ENCODE measurements at places on chromosomes 16 and 17.
A peak's percentile ranks its signal among the peaks of the same experiment; 100 is the strongest.

DNA sequence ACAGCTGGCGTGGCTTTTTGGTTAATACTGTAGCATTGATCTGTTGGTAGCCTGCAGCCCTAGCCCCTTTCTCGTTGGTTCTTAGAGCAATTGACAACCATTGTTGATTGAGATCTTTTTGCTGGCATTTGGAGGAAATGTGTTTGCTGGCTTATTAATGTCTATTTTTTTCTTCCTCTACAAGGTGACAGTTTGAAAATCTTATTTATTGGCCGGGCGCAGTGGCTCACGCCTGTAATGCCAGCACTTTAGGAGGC, 1.8 kb downstream of the ATXN2L start:
- H3K27ac ChIP-seq, result peak overlapping the region; percentile 99
- peaks cover 25% of the 10 kb centered on the region for H3K36me3 ChIP-seq
- no peaks in the 10 kb centered on the region for H3K27me3 ChIP-seq
- H3K4me3 ChIP-seq, result peak overlapping the region; percentile 100

- H3K27ac ChIP-seq, result no peak overlapping the region
- DNase-seq, result no peak
- no peaks in the 10 kb centered on the region for H3K36me3 ChIP-seq
- H3K4me1 ChIP-seq, result peaks cover 34% of the 10 kb centered on the region
- no peaks in the 10 kb centered on the region for H3K27me3 ChIP-seq
Observed at GRCh38 chr16:66189951-66190350, 176.5 kb upstream of the CDH5 start.

GRCh38 chr17:8841844-8842243, 25.6 kb downstream of the PIK3R6 start:
- no peaks in the 10 kb centered on the region for H3K36me3 ChIP-seq
- H3K4me3 ChIP-seq, result no peak overlapping the region
- H3K4me1 ChIP-seq, result peaks cover 10% of the 10 kb centered on the region
- H3K27me3 ChIP-seq, result peaks cover 11% of the 10 kb centered on the region

GRCh38 chr16:85262558-85263238, 150.4 kb upstream of the CIBAR2 start:
- no peak overlapping the region for H3K4me3 ChIP-seq
- H3K27me3 ChIP-seq, result peaks cover 8% of the 10 kb centered on the region
- peaks cover 35% of the 10 kb centered on the region for H3K4me1 ChIP-seq
- no peak overlapping the region for H3K27ac ChIP-seq
- no peaks in the 10 kb centered on the region for H3K36me3 ChIP-seq
- DNase-seq, result no peak

DNA sequence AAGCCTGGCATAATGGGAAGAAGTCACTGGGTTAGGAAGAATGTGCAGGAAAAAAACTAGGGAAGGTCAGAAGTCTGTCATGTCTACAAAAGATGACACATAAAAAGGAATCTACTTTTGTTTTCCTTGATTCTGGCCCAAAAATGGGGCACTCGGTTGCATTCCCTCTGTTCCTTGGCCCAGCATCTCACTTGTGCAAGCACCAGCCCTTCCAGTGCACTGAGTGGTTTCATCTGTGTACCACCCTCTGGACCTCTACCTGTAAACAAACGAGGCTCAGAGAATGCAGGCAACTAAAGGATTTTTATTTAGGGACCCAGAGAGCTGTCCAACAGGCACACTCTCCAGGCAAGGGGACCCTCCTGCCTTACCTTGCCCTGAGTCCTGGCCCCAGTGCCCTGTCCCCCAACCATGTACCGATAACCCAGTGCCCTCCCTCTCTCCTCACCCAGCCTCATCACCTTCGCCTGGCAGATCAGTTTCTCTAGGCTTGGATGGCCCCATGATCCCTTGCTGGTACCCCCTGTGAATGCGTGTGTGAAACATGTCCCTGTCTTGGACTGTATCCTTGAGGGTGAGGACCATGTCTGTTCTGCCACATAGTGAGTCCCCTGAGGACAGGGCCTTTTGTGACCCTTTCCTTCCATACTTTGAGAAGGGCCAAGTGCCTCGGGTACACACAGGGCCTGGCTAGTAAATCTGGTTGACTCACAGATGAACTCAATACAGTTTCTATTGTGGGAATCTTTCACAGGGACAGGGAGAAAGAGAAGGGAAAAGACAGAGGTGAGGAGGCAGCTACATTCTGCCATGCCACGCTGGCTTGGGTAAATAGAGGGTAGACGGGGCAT, 13.3 kb downstream of the NXPH3 start:
- peak; percentile 36 for DNase-seq
- no peaks in the 10 kb centered on the region for H3K27me3 ChIP-seq
- no peak overlapping the region for H3K27ac ChIP-seq
- peaks cover 5% of the 10 kb centered on the region for H3K4me1 ChIP-seq
- H3K4me3 ChIP-seq, result no peak overlapping the region

DNA sequence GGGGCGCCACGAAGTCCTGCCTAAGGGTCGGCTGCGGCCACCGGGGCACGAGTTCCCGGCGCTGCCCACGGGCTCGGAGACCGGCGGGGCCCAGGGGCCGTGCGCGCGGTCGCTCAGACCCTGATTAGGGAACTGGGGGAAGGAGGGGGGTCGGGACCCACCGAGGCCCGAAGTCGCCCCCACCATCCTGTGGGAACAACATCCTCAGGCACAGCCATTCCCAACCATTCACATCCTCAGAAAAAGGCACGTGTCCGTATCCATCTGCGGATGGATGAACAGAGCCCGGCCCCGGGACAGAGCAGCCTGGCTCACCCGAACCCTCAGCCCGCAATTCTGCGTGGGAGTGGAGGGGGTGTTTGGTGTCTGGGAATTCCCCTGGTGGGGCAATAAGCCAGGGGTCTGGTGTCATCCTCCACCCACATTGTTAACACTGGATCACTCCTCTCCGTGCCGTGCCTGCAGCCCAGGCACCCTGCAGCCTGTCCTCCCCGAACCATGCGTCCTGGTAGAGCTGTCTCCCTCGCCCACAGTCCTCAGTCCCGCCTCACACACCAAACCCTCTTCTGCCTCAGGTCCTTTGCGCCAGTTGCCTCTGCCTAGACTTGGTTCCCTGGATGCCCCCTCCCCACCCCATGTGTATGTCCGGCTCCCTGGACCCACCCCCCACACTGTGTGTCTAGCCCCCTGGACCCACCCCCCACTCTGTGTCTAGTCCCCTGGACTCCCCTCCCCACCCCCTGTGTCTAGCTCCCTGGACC, 789 bp upstream of the CCDC57 start:
- peak overlapping the region; percentile 84 for H3K4me3 ChIP-seq
- no peaks in the 10 kb centered on the region for H3K4me1 ChIP-seq
- no peak for DNase-seq
- H3K27ac ChIP-seq, result peak overlapping the region; percentile 58
- H3K36me3 ChIP-seq, result no peaks in the 10 kb centered on the region
- no peaks in the 10 kb centered on the region for H3K27me3 ChIP-seq

GRCh38 chr17:17408236-17408794, 68.5 kb upstream of the MED9 start:
- peaks cover 27% of the 10 kb centered on the region for H3K27me3 ChIP-seq
- peaks cover 7% of the 10 kb centered on the region for H3K4me1 ChIP-seq
- H3K27ac ChIP-seq, result no peak overlapping the region
- no peak for DNase-seq

DNA sequence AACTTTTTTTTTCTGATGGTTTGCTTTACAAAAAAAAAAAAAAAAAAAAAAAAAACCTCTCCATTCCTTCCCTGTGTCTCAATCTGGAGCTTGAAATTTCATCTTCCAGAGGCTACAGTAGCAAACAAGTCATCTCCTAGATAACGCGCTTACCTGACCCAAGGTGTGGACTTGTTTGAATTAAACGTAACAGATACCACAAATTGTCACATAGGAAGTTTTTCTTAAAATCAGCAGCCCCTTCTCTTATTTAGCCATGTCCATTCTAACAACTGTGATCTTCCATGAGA, 2.0 kb downstream of the STAT5B start:
- no peaks in the 10 kb centered on the region for H3K27me3 ChIP-seq
- H3K4me1 ChIP-seq, result peaks cover 36% of the 10 kb centered on the region
- no peak overlapping the region for H3K27ac ChIP-seq
- no peak for DNase-seq

- no peaks in the 10 kb centered on the region for H3K36me3 ChIP-seq
- H3K27me3 ChIP-seq, result peaks cover 3% of the 10 kb centered on the region
- peaks cover 7% of the 10 kb centered on the region for H3K4me1 ChIP-seq
- no peak overlapping the region for H3K4me3 ChIP-seq
- H3K27ac ChIP-seq, result no peak overlapping the region
Observed at GRCh38 chr16:79287424-79287917, 313.1 kb downstream of the MAF start.

DNA sequence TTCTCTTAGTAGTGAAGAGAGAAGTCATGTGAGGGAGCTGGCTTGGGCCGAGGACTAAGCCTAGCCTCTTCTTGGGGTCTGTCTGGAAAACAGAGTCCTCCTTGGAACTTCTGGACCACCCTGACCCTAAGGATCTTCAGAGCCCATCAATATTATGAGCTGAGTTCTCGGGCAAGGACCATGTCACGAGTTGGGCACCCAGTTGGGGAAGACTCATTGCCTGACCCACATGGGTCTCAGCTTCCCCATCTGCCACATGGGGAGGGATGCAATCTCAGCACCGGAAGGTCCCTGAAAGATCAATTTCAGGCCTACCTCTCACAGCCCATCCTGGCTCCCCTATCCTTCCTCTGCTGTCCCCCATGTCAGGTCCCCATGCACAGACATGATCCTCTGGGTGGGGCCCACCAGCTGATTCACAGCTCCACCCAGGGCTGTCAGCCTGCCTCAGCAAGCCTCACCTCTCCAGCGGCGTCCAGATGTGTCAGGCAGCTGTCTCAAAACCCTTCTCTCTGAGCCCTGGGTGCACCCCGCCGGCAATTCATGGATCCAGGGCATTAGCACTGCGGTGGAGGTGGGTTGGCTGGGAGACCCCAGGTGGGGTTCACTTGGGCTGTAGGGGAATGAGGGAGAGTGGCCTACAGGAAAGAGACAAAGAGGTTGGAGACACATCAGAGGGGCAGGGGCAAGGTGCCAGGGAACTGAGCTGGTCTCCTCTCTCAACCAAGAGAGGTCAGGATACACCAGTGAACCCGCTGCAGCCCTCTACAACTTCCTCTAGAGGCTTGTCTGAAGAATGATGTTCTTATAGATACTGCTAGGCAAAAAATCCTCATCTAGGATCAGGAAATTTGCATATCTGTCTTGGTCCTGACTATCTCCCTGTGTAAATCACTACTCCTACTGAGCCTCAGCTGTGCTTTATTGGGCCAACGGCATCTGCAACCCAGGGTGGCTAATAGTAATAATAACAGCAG, 1.8 kb downstream of the NLRP1 start:
- H3K27ac ChIP-seq, result no peak overlapping the region
- H3K36me3 ChIP-seq, result no peaks in the 10 kb centered on the region
- H3K4me3 ChIP-seq, result no peak overlapping the region
- peaks cover 11% of the 10 kb centered on the region for H3K4me1 ChIP-seq
- no peak for DNase-seq

DNA sequence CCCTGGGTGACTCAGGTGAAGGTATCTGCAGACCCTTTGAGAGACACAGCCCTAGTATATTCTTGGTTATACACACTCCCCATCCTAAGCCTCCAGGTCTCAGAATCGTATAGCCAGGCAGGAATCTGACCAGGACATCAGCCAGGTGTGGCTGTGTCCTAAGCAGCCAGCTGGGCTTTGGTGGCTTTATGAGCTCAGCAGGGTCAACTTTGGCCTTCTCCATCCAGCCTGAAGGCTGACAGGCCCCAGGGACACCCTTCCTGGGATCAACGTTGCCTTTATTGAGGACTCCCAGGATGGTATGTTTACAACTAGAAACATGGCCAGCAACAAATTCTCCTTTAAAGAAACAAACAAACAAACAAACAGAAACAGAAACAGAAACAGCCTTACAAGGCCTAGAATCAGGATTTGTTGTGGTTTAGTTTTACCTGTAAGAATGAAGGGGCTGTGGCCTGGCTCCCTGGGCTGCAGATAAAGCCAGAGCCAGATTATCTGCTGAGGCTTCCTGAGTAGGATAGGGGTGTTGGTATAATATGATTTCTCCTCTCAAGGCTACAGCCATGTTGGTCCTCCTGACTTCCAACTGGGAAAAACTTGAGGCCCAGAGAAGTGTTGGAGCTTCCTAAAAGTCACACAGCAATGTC, 8.5 kb downstream of the KIF19 start:
- no peak overlapping the region for H3K27ac ChIP-seq
- peaks cover 10% of the 10 kb centered on the region for H3K27me3 ChIP-seq
- no peaks in the 10 kb centered on the region for H3K36me3 ChIP-seq
- no peak for DNase-seq
- H3K4me1 ChIP-seq, result peaks cover 9% of the 10 kb centered on the region
- H3K4me3 ChIP-seq, result no peak overlapping the region

DNA sequence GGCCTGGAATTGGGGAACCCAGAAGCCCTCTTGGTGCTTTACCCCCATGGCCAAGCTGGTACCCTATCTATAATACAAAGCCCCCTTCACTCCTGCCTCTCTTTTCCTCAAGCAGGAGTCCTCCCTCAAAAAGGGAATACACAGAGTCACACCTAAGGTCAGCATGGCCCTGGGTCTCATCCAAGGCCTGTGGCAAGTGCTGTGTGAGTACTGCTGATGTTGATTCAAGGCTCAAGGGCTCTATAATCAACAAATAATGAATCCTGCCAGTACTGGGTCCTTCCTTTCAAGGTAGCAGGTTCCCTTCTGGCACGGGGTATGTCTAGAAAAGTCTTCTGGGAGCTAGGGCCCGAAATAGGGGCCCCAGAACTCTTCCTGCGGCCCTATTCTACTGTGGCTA, 187.3 kb downstream of the CYB561 start:
- peak overlapping the region; percentile 53 for H3K27ac ChIP-seq
- H3K36me3 ChIP-seq, result peaks cover 12% of the 10 kb centered on the region
- H3K27me3 ChIP-seq, result no peaks in the 10 kb centered on the region
- no peak overlapping the region for H3K4me3 ChIP-seq
- H3K4me1 ChIP-seq, result no peaks in the 10 kb centered on the region

DNA sequence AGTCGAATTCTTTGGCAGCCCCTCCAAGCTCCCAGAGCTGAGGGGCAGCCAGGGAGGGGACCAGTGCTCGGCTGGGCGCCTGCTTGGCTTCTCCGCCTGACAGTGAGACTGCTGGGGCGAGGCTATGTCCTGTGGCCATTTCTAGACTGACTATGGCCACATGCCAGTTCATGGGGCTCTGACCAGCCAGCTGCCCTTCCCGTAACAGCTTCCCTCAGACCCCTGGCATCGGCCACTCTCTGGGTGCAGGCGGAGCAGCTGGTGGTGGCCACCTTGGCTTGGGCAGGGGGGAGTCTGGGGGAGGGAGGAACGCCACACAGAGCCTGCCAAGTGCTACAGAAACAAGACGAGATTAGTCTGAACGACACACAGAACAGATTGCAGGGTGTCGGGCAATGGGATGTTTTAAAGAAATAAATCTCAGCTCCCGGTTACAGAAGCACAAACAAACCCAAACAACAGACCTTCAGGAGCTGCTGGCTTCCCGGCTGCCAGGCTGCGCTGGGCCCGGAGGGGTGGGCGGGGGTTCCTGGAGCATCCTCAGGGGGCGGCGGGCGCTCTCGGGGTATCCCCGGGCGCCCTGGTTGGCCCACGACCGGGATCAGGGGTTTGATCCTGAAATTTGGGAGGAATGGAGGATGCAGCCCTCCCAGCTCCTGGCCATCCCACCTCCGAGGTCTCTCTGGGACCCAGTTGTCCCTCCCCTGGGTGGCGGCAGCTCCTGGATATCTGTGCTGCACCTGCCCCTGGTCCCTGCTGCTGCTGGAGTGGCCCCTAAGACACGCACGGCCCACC, 34.5 kb downstream of the TBC1D16 start:
- no peak overlapping the region for H3K27ac ChIP-seq
- peaks cover 8% of the 10 kb centered on the region for H3K36me3 ChIP-seq
- no peak for DNase-seq
- H3K27me3 ChIP-seq, result no peaks in the 10 kb centered on the region

Measured in type B pancreatic cell (in vitro differentiated cells).